Thoracic aorta endothelial cell (primary cell): ENCODE measurements at places on chromosomes 2 and 18. TPM values are rescaled to one million over a fixed set of nuclear protein-coding genes. Genes with fewer than 3 reads are reported as not detected.

SETBP1 gene
- 9.5 and 12.9 TPM in 2 replicates for total RNA-seq

OSBPL6 gene
- 11.8 and 14.6 TPM in 2 replicates for total RNA-seq

DHRS9 gene
- total RNA-seq, result 0.29 and 1.3 TPM in 2 replicates

RMND5A gene
- 52.7 and 61.0 TPM in 2 replicates for total RNA-seq

IL1A gene
- total RNA-seq, result 1.2 and 1.8 TPM in 2 replicates

MYL1 gene
- total RNA-seq, result not detected in 2 replicates

FAM228A gene
- 0.14 TPM in 1 of 2 replicates, not detected in the other for total RNA-seq

FOSL2 gene
- 45.6 and 51.8 TPM in 2 replicates for total RNA-seq

MAP3K19 gene
- total RNA-seq, result not detected in 2 replicates

SLC5A7 gene
- total RNA-seq, result not detected in 2 replicates

NCL gene
- total RNA-seq, result 378 and 414 TPM in 2 replicates

GREB1L gene
- total RNA-seq, result 1.1 and 1.7 TPM in 2 replicates

USP40 gene
- total RNA-seq, result 32.0 and 36.6 TPM in 2 replicates

COLEC11 gene
- not detected in 2 replicates for total RNA-seq

PSMA8 gene
- not detected in 2 replicates for total RNA-seq

RRM2 gene
- total RNA-seq, result 123 and 164 TPM in 2 replicates

TMEM169 gene
- total RNA-seq, result 0.07 and 0.13 TPM in 2 replicates

RAB31 gene
- 35.8 and 37.9 TPM in 2 replicates for total RNA-seq

MDH1B gene
- total RNA-seq, result 0.27 and 0.65 TPM in 2 replicates
